GM12865 (cell line): ENCODE measurements at places on chromosomes 7 and 10.

GRCh38 chr10:21095494-21096055 is 198.5 kb upstream of the NEBL start:
- no peak for DNase-seq

DNA sequence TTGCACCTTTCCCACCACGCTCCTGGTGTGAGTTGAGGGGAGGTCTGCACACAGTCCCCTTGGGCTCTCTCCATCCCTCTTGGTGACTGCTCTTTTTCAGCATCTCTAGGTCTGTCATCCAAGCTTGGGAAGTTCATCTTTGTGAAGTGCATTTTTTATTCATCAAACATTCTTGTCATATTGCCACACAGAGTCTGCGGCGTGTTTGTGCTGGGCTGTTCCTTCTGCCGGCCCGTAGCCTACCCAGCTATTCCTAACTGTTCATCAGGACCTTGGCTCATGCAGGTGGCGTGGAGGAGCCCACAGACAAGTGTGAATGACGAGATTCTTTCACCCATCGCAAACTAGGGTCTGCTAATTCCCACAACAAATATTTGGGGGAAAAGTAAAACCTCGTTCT is 164.8 kb downstream of the RTKN2 start:
- no peak for DNase-seq

DNA sequence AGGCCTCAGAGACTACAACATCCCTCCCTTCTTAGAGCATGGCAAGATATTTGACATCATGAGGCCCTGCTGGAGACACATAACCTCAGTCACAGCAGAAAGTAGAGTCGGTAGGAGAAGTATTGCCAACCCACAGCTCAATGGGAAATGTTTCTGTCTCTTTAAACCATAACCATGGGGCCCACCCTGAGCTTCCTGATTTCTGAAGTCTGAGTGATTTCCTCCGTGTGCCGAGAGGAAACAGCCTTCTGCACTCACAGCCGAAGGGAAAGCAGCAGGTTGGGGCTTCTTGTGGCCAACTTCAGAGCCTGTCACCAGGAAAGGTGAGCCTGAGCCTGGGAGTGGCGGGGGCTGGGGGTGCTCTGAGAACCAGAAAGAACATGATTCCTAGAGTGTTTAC is at the start of gene GIMAP1:
TSS of gene GIMAP1 (plus strand) at position 246 of the 400 bp plus-strand sequence. CDS start 2,435 bp downstream, outside the sequence.
- peak; percentile 85 for DNase-seq

GRCh38 chr7:42494736-42495135 is 257.7 kb upstream of the GLI3 start:
- DNase-seq, result peak; percentile 28

DNA sequence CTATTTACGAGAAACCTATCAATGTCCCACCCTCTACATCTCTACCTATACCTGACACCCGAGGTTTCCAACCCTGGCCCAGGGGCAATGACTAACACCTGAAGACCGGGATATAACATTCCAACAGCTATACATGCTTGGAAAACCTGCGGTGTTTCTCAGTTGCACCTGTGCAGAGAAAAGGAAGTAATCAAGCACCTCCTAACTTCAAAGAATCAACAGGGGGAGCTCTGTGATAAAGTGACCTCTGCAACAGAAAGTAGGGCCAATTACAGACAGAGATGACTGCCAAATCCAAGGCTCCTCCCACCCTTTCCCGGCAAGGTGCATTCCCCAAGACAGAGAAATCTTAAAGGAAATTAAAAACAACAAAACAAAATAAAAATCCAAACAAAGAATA is 41.3 kb downstream of the CCDC6 start:
- peak; percentile 61 for DNase-seq

GRCh38 chr7:44287488-44288380 is 37.7 kb downstream of the CAMK2B start:
- no peak for DNase-seq

- DNase-seq, result no peak
Observed at GRCh38 chr7:981793-982510, 1.0 kb upstream of the CYP2W1 start.

GRCh38 chr10:47022311-47023131 is 111.3 kb downstream of the PTPN20 start:
- no peak for DNase-seq

GRCh38 chr7:89049043-89049442 is 253.5 kb upstream of the TEX47 start:
- no peak for DNase-seq

- no peak for DNase-seq
Observed at GRCh38 chr10:79184145-79184625, 115.4 kb downstream of the ZMIZ1 start.

- DNase-seq, result peak; percentile 92
Observed at GRCh38 chr10:11631890-11632587, 20.6 kb upstream of the USP6NL start.

- no peak for DNase-seq
Observed at GRCh38 chr7:47725031-47725780, 143.3 kb upstream of the TNS3 start.

DNA sequence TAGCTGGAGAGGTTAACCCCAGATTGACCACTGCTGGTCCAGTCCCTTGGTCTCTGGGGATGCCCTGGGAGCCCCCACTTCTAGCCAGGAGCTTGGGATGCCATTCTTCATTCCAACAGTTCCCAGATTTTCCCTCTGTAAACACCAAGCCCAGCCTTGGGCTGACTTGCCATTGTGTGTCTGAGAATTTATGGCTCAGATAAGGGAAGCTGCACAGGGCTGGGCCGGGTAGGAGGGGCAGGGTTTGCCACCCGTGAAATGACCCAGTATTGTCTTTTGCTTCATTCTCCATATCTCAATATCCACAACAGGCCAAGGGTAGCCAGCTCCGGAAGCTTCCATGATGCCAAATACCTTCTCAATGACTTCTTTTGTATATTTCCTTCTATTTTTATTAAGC is 32.1 kb downstream of the AFAP1L2 start:
- no peak for DNase-seq

GRCh38 chr10:71015674-71016073 is 127.3 kb upstream of the PCBD1 start:
- no peak for DNase-seq

- DNase-seq, result no peak
Observed at GRCh38 chr7:128323459-128324367, 20.0 kb downstream of the RBM28 start.

- no peak for DNase-seq
Observed at GRCh38 chr10:30980951-30981616, 50.6 kb downstream of the ZNF438 start.

GRCh38 chr10:114286921-114287320 is 47.9 kb downstream of the VWA2 start:
- DNase-seq, result no peak

DNA sequence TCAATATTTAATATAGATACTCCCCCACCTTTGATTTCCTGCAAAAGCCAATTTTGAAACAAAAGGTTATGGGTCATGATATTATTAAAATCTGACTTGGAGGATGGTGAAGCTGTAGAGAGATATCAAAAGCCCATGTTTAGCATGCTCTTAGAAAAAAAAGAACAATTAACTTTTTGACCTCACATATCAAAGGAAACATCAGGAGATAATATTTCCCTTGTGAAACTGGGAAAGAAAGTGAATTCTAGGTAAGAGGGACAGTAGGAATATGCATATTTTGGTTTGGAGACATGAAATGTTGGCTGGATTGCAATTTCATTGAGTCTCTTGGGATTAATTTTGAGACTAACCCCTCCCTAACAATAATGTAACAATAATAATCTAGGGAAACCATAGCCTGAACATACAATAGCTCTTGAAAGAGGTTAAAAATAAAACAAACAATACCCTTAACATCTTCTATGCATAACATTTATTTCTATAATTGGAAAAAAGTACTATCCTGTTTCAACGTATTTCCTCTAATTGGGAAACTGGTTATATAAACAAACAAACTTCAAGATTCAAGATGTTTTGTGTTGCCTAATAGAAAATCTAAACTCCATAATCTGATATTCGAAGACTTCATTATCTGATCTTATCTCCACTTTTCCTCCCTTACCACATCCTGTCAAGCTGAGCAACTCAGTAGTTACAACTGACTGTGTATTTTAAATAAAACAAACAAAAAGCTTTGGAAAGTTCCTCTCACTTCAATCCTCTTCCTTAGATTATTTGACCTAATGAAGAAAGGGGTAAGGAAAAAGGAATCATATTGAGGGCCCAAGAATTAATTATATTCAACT is 14.8 kb downstream of the TMEM26 start:
- DNase-seq, result no peak

DNA sequence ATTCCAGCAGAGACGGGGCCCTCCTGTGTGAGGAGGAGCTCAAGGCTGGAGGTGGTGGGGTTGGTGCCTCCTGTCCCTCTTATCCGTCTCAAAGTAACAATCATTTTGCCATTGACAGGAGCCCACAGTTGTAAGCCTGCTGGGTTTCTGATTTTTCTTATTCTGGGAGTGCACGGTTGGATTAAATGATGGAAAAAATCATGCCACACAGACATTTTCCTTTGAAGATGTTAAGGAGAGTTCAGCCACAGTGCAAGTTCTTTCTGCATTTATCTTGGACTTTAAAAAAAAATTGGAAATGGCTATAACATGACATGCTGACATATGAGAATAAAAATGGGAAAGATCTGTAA is 8.4 kb upstream of the LYZL1 start:
- DNase-seq, result no peak

DNA sequence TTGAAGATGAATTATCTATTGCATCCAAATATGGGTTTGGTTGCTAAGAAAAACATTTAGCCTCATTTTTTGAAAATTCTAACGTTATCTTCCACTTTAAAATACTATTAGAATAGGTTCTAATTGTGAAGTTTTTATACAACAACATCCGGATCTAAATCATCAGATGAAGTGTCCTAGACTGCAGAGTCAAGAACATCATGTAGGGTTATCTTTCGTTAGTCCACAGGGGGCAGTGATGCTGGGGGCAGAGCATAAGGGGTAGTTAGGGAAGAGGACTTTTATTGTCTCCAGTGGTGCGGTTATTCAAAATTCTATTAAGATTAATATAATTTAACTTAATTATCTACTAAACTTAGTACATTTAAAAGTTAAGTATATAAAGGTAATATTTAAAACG is 990.6 kb upstream of the PHF14 start:
- DNase-seq, result no peak
